ENCODE measurements at places on chromosomes 4 and X. TPM values are rescaled to one million over a fixed set of nuclear protein-coding genes. Genes with fewer than 3 reads are reported as not detected.

The SH3TC1 gene
- 3.9 TPM for total RNA-seq

The FHIP1A gene
- under 0.01 TPM for total RNA-seq

The NALF2 gene
- total RNA-seq = not detected

The KCNE5 gene
- total RNA-seq = 0.51 TPM

The TEX11 gene
- total RNA-seq = under 0.01 TPM

The TRIML2 gene
- total RNA-seq = 0.26 TPM

The NIPAL1 gene
- under 0.01 TPM for total RNA-seq

The OTOP1 gene
- total RNA-seq = not detected

The SGMS2 gene
- total RNA-seq = 63.7 TPM

The STPG2 gene
- under 0.01 TPM for total RNA-seq

The LAMTOR3 gene
- total RNA-seq = 23.4 TPM

The LANCL3 gene
- not detected for total RNA-seq

The FDCSP gene
- total RNA-seq = not detected

The GATA1 gene
- total RNA-seq = not detected

The ARX gene
- not detected for total RNA-seq

The CACNA1F gene
- total RNA-seq = 0.26 TPM

The AMBN gene
- not detected for total RNA-seq

The RASL11B gene
- 0.26 TPM for total RNA-seq

The FATE1 gene
- not detected for total RNA-seq

The NDNF gene
- total RNA-seq = 10.0 TPM

The SLITRK2 gene
- total RNA-seq = 0.66 TPM

The DSPP gene
- not detected for total RNA-seq

The ABCG2 gene
- total RNA-seq = 1.3 TPM

The GLOD5 gene
- total RNA-seq = not detected

The ARSJ gene
- 30.8 TPM for total RNA-seq

The UBL4A gene
- total RNA-seq = 42.8 TPM

The EDA2R gene
- total RNA-seq = 21.0 TPM

The HSD17B10 gene
- total RNA-seq = 46.0 TPM

The NR0B1 gene
- 4.6 TPM for total RNA-seq

The GPC4 gene
- 2.8 TPM for total RNA-seq

The FGF13 gene
- total RNA-seq = 4.6 TPM

The KDR gene
- 0.26 TPM for total RNA-seq

The ANOS1 gene
- total RNA-seq = under 0.01 TPM

The CCDC158 gene
- 1.3 TPM for total RNA-seq

The FAM53A gene
- 0.77 TPM for total RNA-seq

The CTAG1B gene
- not detected for total RNA-seq

The MTMR8 gene
- 1.0 TPM for total RNA-seq

The ESX1 gene
- not detected for total RNA-seq

The OCRL gene
- 23.0 TPM for total RNA-seq

The ETDA gene
- total RNA-seq = not detected

The EPGN gene
- 0.26 TPM for total RNA-seq

The ABHD18 gene
- 5.4 TPM for total RNA-seq

The HELT gene
- total RNA-seq = not detected

The NMU gene
- total RNA-seq = not detected

The STK32B gene
- 0.50 TPM for total RNA-seq

The PNMA6A gene
- 3.3 TPM for total RNA-seq

The KLB gene
- total RNA-seq = not detected

The DDX53 gene
- total RNA-seq = not detected

The MAGEB17 gene
- not detected for total RNA-seq

The TMEM185A gene
- total RNA-seq = 17.3 TPM

The TMEM154 gene
- 0.50 TPM for total RNA-seq
